Temporal lobe (tissue), 4 donors: ENCODE measurements at places on chromosomes 4 and X. TPM values are rescaled to one million over a fixed set of nuclear protein-coding genes. Genes with fewer than 3 reads are reported as not detected.

CT45A5 gene
- total RNA-seq: not detected

TMPRSS11B gene
- total RNA-seq: not detected

NPY1R gene
- 129 TPM for total RNA-seq

RHOXF1 gene
- not detected for total RNA-seq

TRPC3 gene
- 5.4 TPM for total RNA-seq

VCX2 gene
- total RNA-seq: not detected

ATP1B4 gene
- not detected for total RNA-seq

TECRL gene
- total RNA-seq: not detected

NDP gene
- 24.3 TPM for total RNA-seq

ADAM29 gene
- 0.49 TPM for total RNA-seq

CENPI gene
- 5.4 TPM for total RNA-seq

CFAP99 gene
- not detected for total RNA-seq
